ENCODE measurements at places on chromosomes 11 and 22. TPM values are rescaled to one million over a fixed set of nuclear protein-coding genes. Genes with fewer than 3 reads are reported as not detected.

F2 gene
- polyA plus RNA-seq, result not detected

- DNase-seq, result no peak
These were observed 16.2 kb downstream of the TBCEL start for GRCh38 chr11:121039971-121040613.

RIBC2 gene
- polyA plus RNA-seq, result not detected

DNA sequence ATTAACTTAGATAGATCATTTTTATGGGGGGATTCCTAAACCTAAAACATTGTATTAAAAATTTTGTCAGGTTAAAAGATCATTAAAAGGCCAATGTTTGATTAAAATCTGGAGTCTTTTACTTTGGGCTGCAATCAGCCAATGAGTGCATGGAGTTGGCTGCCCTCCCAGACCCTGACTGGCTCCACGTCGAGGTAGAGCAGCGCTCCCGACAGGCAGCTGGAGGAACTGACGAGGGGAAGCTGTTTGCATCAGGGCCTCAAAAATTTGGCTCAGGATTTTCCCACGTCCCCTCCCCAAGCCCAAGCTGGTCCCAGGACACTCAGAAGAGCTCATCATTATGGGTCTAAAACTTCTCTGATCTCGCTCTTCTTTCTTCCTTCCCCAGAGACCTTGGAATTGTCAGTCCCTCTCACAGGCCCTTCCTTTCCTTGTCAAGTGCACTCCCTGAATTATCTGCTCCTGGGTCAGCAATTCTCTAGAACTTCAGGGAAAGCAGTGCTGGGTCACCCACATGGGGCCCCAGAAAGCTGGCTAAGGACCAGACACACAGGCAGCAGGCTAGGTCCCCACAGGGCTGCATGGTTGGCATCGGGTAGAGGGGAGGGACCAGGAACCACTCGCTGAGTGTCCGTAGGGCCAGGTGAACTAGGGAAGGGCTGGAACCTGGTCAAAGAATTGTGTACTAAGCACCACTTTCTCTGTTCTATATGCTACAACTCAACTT is 119.6 kb upstream of the IGLL5 start:
- no peak for DNase-seq

GRCh38 chr11:19368726-19369375 is 128.1 kb upstream of the E2F8 start:
- no peak for DNase-seq

- no peak for DNase-seq
These were observed 9.5 kb upstream of the CBX6 start for GRCh38 chr22:38881464-38881871.

DNA sequence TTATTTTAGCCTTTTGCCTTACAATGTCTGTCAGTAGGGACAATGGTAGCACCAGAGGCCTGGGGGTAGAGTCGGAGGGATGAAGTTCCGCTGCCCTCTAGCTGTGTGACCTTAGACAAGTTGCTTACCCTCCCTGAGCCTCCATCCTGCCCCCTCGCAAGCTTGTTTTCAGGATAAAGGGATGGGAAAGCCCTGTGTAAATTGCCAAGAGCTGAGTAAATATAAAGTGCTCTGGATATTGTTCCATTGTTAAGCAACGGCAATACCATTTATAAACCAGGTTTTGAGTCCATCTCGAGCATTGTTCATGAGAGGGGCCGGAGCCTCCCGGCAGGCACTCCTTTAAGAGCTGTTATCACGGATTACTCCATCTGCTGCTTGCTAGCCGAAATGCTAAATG is 72.9 kb downstream of the ZBTB16 start:
- DNase-seq, result no peak

SGSM1 gene
- polyA plus RNA-seq, result 2.4 TPM

DNA sequence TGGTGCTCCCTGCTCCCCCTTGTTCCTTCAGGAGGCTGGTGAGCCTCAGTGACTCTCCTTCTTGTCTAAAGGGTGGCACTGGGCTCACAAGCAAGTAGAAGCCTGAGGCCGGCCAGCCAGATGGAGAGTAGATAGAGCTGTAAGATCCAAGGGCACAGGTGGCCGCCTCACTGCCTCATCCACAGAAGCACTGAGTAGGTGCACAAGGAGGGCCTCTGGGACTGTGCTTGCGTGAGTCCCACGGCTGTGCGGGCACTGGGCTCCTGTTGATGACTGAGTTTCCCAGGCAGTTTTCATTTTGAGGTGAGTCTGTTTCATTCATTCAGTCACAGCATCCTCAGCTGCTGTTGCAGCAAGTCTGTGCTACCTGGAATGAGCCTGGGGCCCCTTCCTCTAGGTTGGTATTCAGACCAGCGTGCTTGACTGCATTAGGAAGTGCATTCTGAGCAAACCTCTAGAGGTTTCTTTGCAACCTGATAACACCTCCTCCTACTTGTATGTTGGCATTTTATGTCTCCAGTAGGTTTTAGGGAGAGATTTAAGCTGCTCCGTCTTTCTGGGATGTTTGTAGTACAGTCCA is 184.0 kb downstream of the TBC1D22A start:
- DNase-seq, result no peak

DNA sequence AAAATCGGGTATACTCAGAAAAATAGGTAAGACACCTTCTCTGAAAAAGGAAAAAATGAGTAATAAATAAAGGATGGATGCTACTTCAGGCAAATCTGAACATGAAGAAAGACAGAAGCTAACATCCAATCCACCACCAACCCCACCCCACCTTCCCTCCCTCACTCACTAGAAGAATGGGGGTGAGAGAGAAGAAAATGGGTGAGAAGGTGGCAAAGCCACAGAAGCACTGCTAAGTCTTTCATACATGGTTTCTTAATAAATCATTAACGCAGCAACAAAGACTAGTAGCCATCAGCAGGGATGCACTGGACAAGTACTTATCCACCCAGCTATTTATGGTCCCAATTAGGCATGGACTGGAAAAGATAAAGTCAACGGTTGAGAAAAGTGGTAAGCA is 5.9 kb downstream of the FHIP1B start:
- peak; percentile 62 for DNase-seq

TMA7B gene
- not detected for polyA plus RNA-seq

DNA sequence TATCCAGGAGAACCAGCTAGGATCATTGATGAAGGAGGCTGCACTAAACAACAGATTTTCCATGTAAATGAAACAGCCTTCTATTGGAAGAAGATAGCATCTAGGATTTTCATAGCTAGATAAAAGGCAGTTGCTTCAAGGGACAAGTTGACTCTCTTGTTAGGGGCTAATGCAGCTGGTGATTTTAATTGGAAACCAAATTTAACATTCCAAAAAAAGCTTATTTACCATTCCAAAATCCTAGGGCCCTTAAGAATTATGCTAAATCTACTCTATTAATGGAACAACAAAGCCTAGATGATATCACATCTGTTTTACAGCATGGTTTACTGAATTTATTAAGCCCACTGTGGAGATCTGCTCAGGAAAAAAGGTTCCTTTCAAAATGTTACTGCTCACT is 66.5 kb upstream of the GRK2 start:
- no peak for DNase-seq

PNPLA3 gene
- not detected for polyA plus RNA-seq

DNA sequence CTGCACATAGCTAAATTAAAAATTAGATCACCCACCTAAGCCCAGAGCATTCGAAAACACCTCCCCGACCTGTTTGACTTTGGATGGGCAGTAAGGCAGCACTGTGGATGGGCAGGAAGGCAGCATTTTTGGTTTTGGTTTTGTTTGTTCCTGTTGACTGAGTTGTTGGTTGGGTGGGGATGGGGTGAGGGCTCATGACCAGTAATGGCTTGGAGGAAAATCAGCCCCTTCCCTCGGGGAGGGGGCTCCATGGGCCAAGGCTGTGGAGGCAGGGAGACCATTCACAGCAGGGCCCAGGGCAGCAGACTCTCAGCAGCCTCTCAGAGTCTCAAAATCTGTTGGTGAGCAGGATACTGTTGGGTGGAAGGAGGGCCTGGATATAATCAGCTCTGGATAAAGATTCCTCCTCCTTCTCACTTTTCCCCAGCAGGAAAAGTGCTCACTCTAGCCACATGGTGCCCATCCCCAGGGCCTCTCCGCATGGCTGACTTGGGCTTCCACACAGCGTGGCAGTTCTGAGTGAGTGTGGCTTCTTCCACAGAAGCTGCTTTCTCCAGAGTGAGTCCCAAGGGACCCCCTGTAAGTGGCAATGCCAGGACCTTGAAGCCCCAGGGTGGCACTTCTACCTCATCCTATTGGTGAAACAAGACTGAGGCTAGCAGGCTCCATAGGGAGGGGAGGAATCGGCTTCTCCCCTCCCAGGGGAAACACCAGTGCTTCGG is 1491.2 kb downstream of the BRD1 start:
- DNase-seq, result no peak

OR10D3 gene
- not detected for polyA plus RNA-seq

SPON1 gene
- polyA plus RNA-seq, result 0.74 TPM

GRCh38 chr11:60305906-60306619 is 21.0 kb upstream of the MS4A6E start:
- DNase-seq, result no peak
